Activated T-cell treated with anti-CD3 and anti-CD28 coated beads for 1 hour (primary cell): ENCODE measurements at places on chromosomes 6 and 20.

- DNase-seq: no peak
These were observed 14.9 kb downstream of the SH3BGRL2 start for GRCh38 chr6:79646006-79646405.

DNA sequence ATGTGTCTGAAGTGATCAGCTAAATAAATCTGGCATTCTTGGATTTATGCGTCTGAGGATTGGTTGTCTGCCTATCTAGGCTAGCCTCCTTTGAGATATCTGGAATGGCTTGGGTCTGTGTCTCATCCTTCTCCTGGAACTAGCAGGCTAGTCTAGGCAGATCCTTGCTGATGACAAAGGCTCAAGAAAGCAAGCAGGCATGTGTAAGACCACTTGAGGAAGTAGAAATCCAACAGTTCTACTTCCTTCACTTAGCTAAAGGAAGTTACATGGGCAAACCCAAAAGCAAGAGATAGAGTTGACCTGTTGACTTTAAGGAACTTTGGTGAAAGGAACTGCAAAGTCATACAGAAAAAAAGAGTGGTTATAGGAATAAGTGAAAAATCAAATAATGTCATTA is 672.6 kb downstream of the MAFB start:
- no peak for DNase-seq

GRCh38 chr20:12152996-12153395 is 235.3 kb downstream of the BTBD3 start:
- no peak for DNase-seq

GRCh38 chr6:37168811-37169495 is 999 bp upstream of the PIM1 start:
- no peak for DNase-seq

DNA sequence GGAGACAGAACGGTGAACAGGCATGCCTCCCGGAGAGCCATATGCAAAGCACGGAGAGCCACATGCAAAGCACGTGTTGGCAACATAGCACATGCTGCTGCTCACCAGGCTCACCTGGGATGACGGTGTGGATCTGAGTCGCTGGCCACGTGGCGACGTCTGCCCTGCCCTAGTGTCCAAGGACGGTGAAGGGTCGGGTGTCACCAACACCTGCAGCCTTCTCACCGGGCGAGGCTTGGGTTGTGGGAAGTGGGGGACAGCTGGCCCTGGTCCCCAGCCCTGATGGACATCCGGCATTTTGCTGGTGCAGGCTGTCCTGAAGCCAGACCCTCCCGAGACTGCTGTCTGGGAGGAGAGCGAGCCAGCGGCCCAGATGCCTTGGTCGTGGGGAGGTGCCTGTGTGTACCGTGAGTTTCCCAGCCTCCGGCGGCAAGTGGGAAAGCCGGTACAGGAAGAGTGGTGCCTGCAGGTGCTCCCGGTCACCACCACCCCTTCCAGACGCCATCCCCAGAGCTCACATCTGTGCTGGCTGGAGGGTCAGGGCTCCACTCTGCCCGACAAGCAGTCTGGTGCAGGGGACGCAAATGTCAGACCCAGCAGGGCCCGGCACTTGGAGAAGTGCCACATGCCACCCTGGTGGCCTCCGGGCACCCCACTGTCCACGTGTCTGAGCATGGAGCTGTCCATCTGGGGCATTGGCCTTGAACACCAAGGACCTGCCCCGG is 5.9 kb upstream of the ADRM1 start:
- no peak for DNase-seq

GRCh38 chr20:19114410-19114809 is 98.0 kb upstream of the SLC24A3 start:
- no peak for DNase-seq

DNA sequence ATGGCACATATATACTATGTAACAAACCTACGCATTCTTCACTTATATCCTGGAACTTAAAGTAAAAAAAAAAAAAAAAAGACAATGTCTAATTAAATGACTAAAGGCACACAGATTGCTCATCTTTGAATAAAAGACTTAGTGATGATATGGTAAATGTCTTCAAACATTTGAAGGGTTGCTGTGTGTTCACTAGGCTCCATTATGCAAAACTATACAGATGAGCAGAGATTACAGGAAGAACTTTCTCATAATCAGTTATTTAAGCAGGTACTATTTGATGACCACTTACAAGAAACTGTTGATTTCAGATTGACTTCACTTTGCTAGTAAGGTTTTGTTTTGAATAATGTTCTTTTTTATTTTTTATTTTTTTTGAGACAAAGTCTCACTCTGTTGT is 34.4 kb downstream of the DNAH8 start:
- DNase-seq: no peak

DNA sequence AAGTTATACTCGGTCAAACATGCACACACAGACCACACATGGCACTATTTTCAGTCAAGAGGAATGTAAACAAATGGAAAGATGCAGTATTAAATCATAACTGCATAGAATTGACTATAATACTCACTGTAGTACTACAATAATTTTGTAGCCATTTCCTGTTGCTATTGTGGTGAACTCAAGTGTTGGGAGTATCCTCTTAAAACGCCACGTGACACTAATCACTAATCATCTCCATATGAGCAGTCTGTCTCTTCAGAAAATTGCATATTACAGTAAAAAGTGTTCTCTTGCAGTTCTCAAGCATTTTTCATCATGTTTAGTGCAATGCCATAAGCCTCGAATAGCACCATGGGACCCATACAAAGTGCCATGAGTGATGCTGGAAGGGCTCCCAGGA is 258.7 kb upstream of the ID4 start:
- no peak for DNase-seq

GRCh38 chr6:94227741-94228140 is 808.4 kb upstream of the EPHA7 start:
- no peak for DNase-seq

DNA sequence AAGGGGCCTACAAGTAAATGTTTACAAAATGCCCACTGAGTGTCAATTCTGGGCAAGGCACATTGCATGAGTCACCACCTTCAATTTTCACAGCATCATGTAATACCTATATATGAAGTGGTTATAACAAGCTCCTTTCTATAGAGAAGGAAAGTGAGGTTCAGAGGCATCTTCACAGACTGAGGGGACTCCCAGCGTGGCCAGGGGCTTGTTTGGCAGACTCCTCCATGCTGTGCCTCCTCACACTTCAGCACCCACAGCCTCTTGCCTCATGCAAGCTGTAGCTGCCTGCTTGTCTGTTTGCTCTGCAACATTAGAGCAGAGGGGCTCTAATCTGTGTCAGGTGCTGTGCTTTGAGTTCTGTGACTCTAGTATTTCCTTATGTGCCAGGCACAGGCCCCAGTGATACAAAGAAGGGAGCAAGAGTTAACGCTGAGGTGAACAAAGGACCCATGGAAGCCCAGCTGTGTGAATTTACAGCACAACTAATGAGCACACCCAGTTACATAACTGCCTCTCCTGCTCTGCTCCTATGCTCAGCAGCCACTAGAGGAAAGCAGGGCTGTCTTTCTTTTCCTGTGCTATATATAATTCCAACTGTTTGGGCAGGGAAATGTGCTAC is 72.3 kb downstream of the ZHX3 start:
- DNase-seq: no peak

DNA sequence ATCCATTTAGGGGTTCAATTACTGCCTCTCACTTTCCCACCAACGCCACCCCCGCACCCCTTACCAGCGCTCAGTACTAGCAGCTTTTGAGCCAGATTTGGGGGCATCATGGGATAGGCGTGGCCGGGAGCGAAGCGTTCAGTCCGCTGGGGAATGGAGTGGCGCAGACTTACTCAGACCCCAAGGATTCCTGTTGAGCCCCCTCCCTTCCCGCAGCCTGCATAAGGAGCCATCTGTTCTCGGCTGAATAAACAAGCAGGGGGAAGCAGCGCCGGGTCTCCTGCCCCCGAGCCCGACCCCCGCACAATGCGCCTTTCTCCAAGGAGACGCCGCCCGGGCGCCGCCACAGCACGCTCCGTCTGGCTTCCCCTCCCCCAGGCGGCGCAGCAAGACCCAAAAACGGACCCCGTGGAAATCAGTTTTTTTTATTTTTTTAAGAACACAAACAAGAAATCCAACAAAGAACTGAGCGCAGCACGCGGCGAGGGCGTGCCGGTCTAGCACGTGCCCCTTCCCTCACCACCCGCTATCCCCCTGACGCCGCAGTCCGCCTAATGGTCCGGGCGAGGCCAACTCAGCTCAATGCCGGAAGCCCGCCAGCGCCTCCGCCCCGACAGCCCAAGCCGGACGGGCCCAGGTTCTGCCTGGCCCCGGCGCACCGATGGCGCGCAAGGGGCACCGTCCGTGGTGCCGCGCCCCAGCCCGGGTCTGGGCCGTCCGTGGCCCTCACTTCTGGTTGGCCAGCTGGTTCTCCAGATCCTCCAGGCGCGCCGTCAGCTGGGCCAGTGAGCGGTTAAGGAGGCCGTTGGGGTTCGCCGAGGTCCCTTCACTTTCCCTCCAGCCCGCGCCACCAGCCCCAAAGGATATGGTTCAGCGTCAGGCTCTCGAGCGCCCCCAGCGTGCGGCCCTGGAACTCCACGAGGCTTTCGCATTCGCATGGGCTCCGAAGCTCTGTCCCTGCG is 13.3 kb upstream of the RBPJL start:
- peak; percentile 75 for DNase-seq

DNA sequence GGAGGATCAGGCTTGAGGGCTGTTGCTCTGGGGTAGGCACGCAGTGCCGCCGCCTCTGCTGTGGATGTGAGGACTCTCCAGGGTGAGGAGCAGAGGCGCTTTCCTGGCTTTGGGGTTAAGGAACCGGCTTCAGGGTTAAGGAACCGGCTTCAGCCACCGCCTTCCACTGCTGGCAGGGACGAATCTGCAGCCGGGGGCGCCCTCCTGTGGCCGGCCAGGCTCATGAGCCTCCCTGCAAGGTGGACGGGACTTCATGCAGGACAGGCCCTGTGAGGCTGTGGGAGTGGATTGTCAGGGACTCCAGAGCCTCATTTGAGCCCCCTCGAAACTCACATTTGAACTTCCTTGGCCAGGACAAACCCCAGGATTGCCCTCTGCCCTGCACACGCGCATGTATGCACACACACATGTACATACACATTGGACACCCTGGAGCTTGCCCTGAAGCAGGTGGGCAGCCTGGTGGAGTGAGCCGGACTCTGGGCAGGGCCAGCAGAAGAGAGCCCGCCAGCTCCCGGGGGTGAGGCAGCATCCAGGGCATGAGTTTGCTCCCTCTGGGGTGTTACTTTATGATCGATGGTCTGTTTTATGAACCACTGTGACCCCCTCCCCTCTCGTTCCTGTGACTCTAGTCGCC is 146.9 kb downstream of the PHACTR3 start:
- DNase-seq: no peak
